ENCODE measurements at places on chromosomes 3 and 15.

- DNase-seq, result peak; percentile 72
Measured at GRCh38 chr15:55403531-55403930, 4.6 kb downstream of the CCPG1 start.

GRCh38 chr3:30183421-30183820 lies 423.0 kb upstream of the TGFBR2 start:
- no peak for DNase-seq

- no peak for DNase-seq
Measured at GRCh38 chr3:182925944-182926337, 54.4 kb downstream of the DCUN1D1 start.

GRCh38 chr3:106811376-106811775 lies 565.9 kb upstream of the CCDC54 start:
- peak; percentile 66 for DNase-seq

- no peak for DNase-seq
Measured at GRCh38 chr3:65575376-65575840, 463.3 kb downstream of the MAGI1 start.

Data from cardiac muscle cell (in vitro differentiated cells and primary cell).